ENCODE measurements at places on chromosomes 3 and 15.
A peak's percentile ranks its signal among the peaks of the same experiment; 100 is the strongest.

- DNase-seq = no peak
Observed at GRCh38 chr3:133856316-133856715, 39.4 kb downstream of the RAB6B start.

DNA sequence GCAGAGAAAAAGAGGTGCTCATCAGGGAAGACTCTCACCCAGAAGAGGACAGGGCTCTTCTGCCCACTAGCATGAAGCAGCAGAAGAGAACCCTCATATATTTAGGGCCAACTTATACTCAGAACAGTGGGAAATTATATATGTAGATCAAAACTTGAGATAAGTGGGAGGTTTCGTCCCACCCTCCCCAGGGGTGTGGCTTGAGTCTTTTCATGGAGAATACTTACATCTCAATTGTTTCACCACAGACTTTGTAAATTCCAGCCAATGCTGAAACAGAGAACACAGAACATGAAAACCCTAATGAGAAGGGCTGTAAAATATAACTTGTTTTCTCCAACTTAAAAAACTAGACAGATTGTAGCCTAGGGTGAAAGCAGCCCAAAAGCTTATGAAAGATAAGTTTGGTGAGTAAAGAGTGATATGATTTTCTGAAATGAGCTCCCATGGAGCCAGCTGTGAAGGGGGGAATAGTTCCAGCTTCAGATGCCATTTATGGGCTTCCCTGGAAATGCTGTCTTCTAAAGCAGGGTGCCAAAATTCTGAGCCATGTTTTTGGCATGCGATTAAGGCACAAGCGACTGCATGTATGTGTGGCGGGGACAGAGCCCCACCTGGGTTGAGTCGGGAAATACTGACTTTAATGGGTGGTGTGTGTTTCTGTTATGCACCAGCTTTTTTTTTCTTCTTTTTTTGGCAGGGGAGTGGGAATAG lies 92.9 kb downstream of the WDR76 start:
- DNase-seq = no peak

DNA sequence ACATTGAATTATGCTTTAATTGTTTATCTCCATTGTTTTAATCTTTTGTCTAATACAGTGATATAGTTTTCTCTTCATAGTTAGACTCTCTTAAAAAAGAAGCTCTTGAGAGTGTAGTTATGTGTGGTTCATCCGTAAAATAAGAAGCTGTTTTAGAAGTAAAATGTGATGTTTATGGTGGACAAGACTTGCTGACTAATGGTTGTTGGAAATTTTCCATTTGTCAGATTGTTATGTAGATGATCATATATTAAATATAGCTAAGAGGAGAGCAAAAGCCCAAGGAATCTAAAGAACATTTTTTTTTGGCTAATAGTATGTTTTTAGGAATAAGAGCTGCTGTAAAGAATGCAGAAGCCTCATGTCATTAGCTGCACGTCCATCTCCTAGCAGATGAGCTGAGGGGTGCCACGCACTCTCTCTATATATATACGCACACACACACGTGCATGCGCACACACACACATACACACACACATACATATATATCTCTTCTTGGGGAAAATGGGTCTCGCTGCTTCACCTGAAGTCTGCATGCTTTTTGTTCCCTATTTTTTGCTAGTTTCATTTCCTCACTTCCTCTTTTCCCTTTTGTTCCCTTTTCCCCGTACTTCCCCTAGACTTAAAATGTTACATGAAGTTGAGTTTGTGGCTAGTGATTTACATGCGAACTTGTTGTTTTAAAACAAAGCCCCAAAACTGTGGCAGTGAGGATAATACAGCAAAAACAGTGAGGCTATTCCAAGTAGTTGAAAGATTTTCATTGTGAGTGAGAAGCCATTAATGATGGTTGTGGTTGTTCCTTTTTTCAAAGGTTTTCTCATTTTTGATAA lies 107.8 kb downstream of the MBNL1 start:
- peak; percentile 70 for DNase-seq

DNA sequence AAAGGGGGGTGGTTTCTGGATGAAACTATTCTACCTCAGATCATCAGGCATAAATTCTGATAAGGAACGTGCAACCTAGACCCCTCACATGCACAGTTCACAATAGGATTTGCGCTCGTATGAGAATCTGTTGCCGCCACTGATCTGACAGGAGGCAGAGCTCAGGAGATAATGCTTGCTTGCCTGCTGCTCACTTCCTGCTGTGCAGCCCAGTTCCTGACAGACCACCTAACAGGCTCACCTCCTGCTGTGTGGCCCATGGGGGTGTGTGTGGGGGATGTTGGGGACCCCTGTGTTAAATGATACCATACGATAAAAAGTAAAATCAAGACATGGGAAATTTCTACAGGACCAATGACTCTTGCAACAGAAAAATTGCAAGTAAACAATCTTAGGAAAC lies 24.0 kb downstream of the CP start:
- DNase-seq = no peak

- no peak for DNase-seq
Observed at GRCh38 chr3:25471081-25471768, 43.2 kb downstream of the RARB start.

- DNase-seq = no peak
Observed at GRCh38 chr3:124601190-124601589, 129.1 kb upstream of the UMPS start.

DNA sequence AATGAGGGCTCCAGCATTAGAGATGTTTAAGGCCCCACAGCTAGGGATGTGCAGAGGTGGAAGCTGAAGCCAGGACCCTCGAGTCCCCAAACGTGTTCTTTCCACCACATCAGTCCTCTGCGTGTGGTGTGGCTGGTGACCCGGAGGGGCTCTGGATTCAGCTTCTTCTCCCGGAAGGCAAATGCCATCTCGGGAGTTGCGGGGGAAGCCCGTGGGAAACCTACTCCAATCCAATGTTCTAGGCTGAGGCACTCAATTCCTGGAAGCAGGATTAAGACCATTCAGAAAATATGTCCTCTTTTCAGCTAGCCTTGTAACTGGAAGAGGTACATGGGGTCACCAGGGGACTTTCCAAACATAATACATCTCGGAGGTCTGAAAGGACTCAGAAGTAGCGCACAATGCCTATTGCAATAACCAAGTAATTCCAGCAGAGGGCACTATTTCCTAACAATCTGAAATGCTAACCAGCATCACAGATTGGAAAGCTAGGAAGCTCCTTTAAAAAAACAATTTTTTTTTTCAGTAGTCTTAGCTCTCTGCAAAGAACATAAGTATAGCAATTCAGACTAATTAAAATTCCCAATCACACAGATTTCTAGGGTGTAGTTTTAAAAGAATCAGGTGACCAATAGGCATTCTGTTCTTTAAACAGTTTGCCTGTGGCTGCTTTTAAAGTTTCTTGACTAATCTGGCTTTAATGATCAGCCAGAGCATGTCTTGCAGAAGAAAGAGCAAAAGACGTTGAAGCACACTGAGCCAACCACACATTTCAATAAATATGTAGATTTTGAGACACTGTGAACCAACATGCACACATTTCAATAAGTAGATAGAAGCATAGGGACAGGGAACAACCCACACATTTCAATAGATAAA lies 36.1 kb downstream of the BNC1 start:
- DNase-seq = peak; percentile 78

GRCh38 chr3:57627976-57628375 lies 30.8 kb upstream of the ARF4 start:
- DNase-seq = no peak

- DNase-seq = peak; percentile 51
Observed at GRCh38 chr3:132038198-132038825, 3.5 kb upstream of the CPNE4 start.

- DNase-seq = no peak
Observed at GRCh38 chr3:146590521-146590920, 14.6 kb downstream of the PLSCR5 start.

- no peak for DNase-seq
Observed at GRCh38 chr15:64599716-64600115, 139.3 kb downstream of the ZNF609 start.

DNA sequence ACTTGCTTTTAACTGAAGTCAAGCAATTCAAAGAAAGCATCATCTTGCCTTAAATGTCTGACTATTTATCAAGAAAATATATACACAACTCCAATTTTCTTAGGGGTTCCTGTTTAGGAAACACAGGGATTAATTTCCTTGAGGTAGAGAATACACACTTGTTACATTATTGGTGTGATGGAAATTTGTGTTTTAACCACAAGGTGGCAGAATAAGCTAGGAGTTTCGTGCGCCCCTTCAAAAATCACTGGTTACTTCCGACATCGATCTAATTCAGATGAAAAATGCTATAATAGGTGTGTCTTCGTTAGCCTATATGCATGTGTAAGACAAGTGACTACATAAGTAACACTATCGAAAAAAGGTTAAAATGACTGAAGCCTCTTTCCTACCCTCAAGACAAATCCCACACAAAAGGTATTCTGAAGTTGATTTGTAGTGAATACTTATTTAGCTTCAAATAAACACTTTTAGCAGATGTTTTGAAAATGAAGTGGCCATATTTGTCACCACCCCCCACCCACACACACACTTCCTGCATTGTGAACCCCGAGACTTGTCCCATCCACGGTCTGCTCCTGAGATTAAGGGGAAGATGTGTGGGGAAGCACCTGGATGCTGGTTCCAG lies 246.5 kb downstream of the ROBO1 start:
- DNase-seq = peak; percentile 66

DNA sequence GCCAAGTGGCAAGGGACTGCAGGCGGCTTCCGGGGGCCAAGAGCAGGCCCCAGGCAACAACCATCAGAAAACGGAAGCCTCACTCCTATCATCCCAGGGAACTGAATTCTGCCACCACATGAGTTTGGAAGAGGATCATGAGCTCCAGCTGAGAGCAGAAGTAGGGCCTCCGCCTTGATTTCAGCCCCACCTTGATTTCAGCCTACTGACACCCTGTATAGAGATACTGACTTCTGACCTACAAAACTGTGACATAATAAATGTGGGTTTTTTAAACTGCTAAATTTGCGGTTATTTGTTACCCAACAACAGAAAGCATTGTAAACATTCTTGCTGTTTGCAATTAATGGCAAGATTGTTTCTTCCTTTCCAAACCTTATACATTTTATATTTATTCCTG lies 21.6 kb upstream of the RARRES1 start:
- DNase-seq = no peak

DNA sequence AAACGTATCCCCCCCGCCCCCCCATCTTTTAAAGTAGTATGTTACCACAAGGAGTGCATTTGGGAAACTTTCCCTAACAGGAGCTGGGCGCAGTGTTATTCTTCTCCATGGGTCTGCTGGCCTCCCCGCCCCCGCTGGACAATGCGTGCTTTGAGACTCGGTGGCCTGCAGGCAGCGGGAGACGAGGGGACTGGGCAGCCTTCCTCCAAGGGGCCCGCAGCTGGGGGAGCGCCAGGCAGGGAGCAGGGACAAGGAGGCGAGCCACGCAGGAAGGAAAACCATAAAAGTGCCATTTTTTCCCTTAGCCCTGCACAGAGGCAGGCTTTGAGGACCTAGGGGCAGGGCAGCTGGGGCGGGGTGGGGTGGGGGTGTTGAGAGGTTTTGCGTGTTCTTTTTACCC lies 14.1 kb downstream of the SOX2 start:
- DNase-seq = no peak

DNA sequence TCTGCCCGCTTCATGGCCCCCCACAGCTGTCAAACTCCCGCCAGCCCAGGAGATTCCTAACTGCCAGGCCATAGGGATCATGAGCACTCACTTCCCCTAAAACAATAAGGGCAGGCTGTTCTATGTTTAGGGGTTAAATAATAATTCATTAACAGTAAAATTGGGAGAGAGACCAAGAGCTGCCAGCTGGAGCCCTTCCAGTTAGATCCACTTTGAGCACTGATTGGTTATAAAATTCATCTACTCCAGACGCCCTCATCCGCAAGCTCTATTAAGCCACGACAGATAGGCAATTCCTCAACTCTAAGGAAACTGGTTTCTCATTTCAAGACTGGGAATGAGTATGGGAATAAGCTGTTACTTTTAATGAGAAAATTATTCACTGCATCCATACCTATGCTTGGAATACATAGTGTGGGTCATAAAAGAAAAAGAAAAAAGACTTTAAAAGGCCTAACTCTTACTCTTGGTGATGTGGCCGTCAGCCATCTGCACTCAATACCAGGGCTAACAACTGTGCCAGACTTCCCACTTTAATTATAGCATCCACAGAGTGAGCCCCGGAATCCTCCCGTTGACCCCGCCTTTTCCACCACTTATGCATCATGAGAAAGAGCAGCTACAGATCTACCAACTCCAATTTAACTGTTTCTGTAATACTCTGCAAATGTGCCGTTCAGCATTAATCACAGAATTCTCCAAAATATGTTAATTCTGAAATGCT lies 44.5 kb downstream of the IL17RD start:
- DNase-seq = no peak

- DNase-seq = no peak
Observed at GRCh38 chr15:48176957-48177356, 1.1 kb downstream of the MYEF2 start.

- DNase-seq = no peak
Observed at GRCh38 chr3:78255403-78255802, 1215.5 kb downstream of the ROBO2 start.

DNA sequence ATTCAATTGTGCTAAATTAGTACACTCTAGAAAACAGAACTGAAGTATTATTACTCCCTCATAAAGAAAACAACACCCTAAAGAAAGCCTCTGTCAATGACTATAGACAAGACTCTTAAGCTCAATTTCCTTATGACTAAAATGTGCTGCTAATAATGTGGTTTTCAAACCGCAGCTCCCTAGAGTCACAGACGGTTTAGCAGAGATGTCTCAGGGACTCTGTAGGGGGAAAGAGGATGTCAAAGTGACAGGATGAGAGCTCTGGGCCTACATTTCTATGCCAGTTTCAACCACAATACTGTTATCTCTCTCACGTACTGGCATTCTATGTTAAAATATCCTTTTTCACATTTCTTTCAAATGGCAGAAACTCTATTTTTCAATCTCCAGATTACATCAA lies 37.6 kb upstream of the WDR49 start:
- peak; percentile 72 for DNase-seq

DNA sequence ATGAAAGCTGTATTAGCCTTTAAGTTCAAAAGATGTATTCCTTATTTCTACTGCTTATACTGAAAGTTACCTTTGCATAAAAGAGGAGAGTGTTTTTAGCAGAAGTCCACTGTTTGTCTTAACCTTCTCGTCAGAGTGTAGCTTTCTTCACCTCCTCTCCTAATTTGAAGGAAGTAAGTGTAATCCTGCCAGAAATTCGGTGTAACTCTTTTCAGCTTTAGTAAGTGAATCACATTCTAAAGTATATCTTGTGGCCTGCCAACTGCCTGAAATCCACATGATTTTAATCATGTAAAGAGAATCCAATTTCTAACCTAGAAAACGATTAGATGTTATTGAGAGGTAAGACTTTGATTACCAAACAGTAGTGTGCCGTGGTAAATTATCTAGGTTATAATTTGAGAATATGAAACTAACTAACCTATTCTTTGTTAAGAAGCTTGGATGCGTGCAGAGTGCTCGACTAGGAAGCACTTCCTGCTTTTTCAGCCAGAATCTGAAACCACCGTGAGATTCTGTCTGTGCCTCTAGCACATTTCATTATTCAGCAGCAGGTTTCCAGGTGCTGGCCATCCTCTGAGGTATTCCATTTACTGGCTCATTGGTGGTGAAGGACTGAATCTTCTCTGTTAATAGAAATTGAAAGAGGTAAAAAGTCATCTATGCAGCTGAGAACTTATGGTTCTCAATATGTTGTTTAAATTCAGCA lies 7.5 kb downstream of the GYG1 start:
- no peak for DNase-seq
